ENCODE measurements at places on chromosomes 2 and 18.

GRCh38 chr2:236434593-236434992 lies 135.0 kb upstream of the ACKR3 start:
- DNase-seq: no peak

GRCh38 chr2:219205981-219206327 lies 628 bp upstream of the ZFAND2B start:
- DNase-seq: no peak

GRCh38 chr2:43787895-43788294 lies 14.1 kb downstream of the DYNC2LI1 start:
- no peak for DNase-seq

- DNase-seq: no peak
Observed at GRCh38 chr2:109367683-109368082, 238.7 kb downstream of the SH3RF3 start.

DNA sequence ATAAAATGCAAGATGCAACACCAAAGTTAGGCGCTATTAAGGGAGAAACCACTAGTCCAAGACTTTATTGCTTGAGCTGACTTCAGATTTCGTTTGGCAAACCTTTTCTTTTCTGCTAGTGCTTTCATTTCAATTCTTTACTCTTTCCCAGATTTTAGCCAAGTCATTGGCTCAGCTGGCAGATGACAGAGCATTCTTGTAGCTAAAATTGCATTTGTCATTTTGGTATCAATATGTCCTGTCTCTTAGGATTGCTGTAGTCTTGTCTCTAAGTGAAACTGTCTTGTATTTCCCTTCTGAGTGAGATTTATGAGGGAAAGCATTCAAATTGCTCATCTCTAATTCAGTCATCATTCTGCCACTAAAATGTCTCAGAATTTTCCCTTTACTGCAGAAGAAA lies 335.1 kb downstream of the METTL4 start:
- DNase-seq: no peak

DNA sequence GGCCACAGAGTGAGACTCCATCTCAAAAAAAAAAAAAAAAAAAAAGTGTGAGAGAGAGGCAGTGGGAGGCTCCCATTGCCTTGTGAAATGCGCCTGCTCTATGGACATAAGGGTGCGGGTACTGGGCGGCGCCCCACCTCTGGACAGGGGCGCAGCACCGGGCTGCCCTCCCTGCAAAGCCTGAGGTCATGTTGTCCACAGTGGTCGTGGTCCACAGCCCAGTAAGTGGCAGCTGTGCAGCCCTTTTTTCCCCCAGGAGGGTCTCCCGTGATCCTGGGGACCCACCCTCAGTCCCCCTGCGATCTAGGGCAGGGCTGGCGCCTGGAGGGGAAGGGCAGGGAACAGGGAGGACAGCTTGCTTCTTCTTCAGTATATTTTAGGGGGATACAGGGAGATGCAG lies 37.8 kb downstream of the LPIN1 start:
- DNase-seq: no peak

- DNase-seq: no peak
Observed at GRCh38 chr2:97660775-97661389, 3.0 kb downstream of the ACTR1B start.

DNA sequence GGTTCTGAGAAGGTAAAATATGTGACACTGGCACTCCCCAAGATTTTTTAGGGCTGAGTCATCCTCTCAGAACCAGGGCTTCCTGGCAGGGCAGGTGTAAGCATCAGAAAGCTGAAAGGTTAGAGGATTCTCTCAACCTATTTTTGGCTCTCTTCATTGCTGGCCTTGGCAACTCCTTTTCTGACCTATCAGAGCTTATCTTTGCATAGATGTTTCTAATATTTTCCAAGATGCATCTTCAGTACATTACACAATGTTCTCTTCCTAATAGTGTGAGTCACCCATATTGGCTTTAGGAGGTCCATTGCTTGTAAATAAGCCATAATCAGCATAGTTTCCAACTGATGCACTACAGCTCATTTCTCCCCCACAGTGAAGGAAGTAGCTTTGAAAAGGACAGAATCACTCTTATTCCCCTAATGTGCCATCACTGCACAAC lies 2008.4 kb upstream of the PIK3C3 start:
- no peak for DNase-seq

DNA sequence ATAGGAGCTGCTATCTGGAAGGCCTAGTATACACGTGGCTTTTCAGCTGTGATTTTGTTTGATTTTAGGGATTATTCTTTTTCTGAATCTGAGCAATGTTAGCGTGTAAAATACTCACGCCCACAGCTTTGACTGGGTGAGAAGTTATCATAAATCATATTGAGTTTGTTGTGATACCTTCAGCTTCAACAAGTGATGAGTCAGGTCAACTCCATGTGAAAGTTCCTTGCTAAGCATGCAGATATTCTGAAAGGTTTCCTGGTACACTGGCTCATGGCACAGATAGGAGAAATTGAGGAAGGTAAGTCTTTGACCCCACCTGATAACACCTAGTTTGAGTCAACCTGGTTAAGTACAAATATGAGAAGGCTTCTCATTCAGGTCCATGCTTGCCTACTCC lies at the start of gene GKN1:
Gene GKN1 (plus strand): TSS at position 386 of the 400 bp plus-strand sequence. CDS start 42 bp downstream, outside the sequence.
- DNase-seq: no peak

GRCh38 chr18:8045884-8046281 lies 478.8 kb downstream of the PTPRM start:
- no peak for DNase-seq

- no peak for DNase-seq
Observed at GRCh38 chr2:151523850-151524249, 114.1 kb downstream of the RIF1 start.

- no peak for DNase-seq
Observed at GRCh38 chr2:150520887-150521664, 33.6 kb upstream of the RND3 start.

DNA sequence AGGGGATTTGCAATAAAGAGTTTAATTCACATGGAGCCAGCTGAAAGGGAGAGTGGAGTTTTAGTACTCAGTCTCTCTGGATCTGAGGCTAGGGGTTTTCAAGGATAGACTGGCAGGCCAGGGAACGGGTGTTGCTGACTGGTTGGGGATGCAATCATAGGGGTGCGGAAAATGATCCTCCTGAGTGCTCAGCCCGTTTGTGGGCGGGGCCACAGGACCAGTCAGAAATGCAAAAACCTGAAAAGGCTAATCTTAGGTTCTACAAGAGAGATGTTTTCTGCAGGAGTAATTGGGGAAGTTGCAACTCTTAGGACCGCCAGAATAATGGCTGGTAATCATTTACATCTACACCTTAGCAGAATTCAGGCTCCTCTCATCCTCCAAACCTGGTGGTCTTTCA lies 2.5 kb downstream of the NFU1 start:
- DNase-seq: no peak

GRCh38 chr2:121129692-121130091 lies 155.3 kb downstream of the TFCP2L1 start:
- no peak for DNase-seq

- DNase-seq: no peak
Observed at GRCh38 chr2:82875858-82876257, 1583.2 kb downstream of the SUCLG1 start.

DNA sequence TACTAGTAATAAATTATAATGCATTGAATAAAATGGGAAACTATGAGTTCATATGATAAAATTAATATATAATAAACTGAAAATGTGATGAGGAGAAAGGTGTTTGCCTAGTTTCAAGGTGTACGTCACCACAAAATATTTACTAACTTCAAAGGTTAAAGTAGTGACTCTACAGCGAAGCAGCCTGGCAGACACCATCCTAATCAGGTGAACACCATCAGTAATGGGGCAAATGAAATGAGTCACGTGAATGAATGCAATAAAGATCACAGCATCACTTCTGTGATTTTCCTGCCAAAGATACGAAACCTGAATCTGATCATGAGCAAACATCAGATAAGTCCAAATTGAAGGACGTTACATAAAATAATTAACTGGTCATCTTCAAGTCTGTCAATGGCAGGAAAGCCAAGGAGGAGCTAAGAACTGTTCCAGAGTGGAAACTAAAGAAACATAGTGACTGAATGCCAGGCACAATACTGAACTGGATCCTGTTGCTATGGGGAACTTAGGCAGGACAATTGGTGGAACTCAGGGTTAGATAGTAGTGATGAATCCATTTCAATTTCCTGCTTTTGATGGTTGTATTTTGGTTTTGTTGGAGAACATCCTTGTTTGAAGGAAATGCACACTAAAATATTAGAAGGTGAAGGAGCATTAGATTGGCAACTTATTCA lies 12.1 kb upstream of the NOSTRIN start:
- no peak for DNase-seq

DNA sequence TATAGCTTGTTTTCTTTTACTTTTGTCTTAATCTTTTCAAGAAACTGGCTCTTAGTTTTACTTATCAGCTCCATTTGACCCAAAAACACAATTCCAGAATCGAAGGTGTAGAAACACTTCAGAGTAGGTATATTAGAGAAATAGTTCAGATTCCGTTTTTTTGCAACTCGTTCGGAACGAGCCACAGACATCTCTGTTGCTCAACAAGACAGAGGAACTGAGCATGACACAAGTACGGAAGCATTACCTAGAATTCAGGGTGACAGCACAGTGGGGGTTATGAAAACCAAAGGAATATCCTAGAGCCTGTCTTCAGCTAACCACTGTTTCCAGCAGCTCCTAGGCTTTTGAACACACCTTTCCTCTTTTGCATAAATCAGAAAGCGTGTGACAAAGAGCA lies 5.0 kb downstream of the HRH4 start:
- no peak for DNase-seq

- no peak for DNase-seq
Observed at GRCh38 chr2:172100080-172100934, 2.4 kb downstream of the DLX2 start.

DNA sequence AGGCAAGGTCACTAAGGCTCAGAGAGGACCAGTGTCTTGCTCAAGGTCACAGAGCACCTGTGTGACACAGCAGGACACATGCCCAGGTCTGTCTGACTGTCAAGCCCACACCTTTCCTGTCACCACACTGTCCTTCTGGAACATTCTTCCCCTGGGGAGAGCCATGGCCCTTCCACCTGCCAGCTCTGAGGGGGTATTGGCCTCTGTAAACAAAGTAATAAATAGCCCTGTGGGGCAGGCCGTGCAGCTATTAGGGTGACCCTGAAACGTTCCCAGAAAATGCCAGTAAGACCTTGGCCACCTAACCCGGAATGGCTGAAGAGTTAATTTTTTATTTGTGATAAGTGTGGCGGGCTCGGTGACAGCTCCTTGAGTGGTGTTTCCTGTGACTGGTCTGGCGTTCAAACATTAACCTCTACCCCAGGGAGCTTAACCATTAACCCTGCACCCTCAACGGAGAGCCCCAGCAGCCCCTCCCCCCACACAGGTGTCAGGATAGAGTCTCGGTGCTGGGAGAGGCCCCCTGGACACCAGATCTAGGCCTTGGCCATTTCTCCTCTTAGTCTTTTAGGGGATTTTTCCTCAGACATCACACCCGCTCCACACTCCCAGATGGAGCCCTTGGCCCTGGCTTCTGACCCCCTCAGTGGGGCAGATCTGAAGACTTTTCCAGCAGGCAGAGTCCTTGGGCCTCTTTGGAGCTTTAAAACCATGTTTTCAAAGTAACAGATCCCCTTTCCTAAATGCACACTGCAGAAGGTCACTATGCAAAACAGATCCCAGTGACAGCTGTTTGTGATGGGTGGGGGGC lies 36.6 kb downstream of the SCTR start:
- DNase-seq: no peak

DNA sequence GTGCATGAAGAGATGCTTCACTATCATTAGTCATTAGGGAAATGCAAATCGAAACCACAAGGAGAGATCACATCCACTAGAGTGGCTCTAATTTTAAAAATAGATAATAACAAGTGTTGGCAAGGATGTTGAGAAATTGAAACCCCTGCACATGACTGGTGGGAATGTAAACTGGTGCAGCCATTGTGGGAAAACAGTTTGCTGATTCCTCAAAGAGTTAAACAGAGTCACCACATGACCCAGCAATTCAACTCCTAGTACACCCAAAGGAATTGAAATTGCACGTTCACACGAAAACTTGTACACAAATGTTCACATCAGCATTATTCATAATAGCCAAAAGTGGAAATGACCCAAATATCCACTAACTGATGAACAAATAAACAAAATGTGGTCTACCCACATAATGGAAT lies 179.5 kb downstream of the BCL2 start:
- no peak for DNase-seq

DNA sequence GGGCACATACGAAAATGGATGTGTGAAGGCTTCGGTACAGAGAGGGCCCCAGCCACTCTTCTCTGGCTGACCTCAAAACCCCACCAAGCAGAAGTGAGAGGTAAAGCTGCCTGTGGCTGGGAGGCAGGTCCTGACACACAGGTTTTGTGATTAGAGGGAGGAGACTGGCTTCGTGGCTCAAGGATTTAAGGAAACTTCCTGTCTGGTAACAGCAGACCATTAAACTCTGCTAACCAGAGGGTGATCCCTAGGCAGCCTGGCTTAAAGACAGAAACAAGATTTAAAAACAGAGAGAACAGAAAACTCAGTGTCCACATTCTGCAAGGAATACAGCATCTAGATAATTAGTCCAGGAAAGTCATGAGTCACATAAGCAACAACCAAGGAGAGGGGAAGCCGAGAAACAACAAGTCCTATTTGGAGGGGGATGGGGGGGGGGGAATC lies 101.9 kb downstream of the NFATC1 start:
- no peak for DNase-seq

DNA sequence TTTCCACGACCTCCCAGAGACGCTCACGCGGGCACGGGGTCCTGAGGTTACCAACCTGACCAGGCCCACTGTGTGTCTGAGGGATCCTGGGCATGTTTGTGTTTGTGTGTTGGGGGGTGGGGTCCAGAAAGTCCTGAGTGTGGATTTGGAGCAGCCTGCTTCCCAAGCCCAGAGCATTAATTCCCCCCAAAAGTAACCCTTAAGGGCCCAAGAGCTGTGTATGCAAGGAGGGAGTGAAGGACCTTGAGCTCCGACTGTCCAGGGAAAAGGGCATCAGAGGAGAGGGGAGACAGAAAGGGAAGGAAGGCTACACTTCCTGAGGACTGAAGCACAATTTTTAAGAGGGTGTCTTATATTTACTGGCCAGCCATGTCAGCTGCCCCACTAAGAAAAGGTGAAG lies 5.2 kb upstream of the SIX3 start:
- DNase-seq: no peak

DNA sequence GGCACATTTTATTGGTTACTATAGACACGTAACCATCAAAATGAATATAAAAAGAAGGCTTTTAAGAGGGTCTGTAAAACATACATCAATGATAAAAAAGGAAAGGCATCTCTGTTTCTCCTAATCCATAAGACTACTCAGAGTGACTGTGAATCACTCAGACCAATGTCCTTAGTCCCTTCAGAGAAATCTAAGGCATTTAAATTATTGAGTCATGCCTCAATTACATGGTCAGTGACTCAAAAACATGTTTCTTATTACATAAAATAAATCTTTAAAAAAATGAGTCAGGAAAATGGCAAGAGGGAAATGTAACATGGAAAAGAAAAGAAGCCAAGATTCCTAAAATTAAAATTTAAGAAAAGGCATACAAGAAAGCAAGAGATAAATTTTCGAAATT lies 146.6 kb downstream of the ERBB4 start:
- DNase-seq: no peak

- DNase-seq: no peak
Observed at GRCh38 chr2:173652311-173652710, 297.6 kb downstream of the CDCA7 start.

- DNase-seq: no peak
Observed at GRCh38 chr2:47888581-47889280, 17.6 kb downstream of the FBXO11 start.

Measured in activated CD4-positive, alpha-beta T cell treated with anti-CD3 and anti-CD28 coated beads for 1 hour (primary cell).